Hepatocyte (in vitro differentiated cells): ENCODE measurements at places on chromosomes 2 and 18. TPM values are rescaled to one million over a fixed set of nuclear protein-coding genes. Genes with fewer than 3 reads are reported as not detected.

DNA sequence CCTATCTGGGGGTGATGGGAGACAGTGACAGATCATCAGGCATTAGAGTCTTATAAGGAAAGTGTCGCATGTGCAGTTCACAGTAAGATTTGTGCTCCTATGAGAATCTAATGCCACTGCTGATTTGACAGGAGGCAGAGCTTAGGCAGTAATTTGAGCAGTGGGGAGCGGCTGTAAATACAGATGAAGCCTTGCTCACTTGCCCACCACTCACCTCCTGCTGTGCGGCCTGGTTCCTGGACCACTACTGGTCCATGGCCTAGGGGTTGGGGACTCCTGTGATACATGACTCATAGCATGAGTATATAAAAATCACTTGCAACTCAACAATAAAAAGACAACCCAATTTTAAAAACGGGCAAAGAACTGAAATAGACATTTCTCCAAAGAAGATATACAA, 71.1 kb upstream of the ACAA2 start:
- DNase-seq: no peak

- no peak for DNase-seq
Measured at GRCh38 chr2:40700231-40700954, 248.5 kb upstream of the SLC8A1 start.

- DNase-seq: no peak
Measured at GRCh38 chr2:149188291-149188690, 142.1 kb upstream of the LYPD6 start.

GRCh38 chr2:10385933-10386773, 62.0 kb downstream of the ODC1 start:
- DNase-seq: no peak

GRCh38 chr2:38690499-38691420, 24.8 kb downstream of the GALM start:
- peak; percentile 71 for DNase-seq

DNA sequence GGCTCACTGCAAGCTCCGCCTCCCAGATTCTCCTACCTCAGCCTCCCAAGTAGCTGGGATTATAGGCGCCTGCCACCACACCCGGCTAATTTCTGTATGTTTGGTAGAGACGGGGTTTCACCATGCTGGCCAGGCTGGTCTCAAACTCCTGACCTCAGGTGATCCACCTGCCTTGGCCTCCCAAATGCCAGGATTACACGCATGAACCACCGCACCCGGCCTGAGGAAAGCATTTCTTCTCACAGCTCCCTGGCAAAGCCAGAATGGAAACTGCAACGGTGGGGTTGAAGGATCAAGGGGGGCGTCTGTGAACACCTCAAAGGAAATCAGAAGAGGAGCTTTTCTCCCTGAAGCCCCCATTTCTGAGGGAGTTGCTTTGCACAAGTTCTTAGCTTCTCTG, 11.2 kb upstream of the TEX51 start:
- no peak for DNase-seq

DNA sequence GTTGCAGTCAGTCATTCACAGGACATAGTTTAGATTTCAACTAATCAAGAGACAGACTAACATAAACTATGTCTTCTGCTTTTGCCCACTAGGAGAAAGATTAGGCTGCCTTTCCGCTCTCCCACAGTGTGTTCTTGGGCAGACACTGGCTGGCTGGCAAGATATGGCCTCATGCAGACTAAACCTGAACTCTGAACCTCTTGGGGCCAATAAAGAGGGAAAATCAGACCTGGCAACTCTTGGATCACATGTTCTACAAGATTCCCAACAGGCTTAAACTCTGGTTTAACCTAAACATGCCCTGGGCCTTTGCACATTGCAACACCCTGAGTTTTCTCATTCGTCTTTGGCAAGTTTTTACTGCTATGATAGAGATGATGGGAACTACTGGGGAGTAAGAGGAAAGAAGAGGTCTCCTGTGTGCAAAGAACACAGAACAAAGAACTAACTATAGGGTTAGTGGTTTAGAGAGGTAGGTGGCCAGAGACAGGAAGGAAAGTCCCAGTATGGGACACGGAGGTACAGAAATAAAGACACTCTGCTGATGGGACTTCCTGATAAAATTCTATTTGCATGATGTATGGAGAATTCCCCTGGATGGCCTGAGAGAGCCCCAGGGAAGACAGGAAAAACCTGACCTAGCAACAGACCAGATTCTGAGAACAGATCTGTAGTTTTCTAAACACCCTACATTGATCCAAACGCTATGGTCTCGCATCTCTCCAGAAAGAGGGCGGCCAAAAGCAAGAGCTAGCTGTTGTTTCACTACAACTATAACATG, 2.0 kb upstream of the ATRAID start:
- peak; percentile 63 for DNase-seq

DNA sequence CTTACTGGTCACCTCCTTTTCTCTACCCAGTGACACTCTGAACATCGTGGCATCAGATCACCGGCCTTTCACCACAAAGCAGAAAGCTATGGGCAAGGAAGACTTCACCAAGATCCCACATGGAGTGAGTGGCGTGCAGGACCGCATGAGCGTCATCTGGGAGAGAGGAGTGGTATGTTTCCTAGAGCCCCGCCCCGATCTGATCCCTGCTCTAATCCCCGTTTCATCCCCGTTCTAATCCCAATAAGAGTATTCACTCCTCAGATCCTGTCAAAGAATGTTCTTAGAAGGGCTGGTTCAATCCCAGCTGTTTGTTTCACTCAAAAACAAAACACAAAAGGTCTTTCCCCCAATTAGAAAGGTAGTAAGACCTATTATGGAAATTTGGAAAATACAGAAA, 30.4 kb upstream of the MAPRE3 start:
- DNase-seq: no peak

- no peak for DNase-seq
Measured at GRCh38 chr2:61677942-61678341, 139.8 kb upstream of the XPO1 start.

- DNase-seq: no peak
Measured at GRCh38 chr2:235847576-235847975, 320.6 kb downstream of the GBX2 start.

- DNase-seq: peak; percentile 46
Measured at GRCh38 chr18:11689669-11690565, 853 bp downstream of the GNAL start.

DNA sequence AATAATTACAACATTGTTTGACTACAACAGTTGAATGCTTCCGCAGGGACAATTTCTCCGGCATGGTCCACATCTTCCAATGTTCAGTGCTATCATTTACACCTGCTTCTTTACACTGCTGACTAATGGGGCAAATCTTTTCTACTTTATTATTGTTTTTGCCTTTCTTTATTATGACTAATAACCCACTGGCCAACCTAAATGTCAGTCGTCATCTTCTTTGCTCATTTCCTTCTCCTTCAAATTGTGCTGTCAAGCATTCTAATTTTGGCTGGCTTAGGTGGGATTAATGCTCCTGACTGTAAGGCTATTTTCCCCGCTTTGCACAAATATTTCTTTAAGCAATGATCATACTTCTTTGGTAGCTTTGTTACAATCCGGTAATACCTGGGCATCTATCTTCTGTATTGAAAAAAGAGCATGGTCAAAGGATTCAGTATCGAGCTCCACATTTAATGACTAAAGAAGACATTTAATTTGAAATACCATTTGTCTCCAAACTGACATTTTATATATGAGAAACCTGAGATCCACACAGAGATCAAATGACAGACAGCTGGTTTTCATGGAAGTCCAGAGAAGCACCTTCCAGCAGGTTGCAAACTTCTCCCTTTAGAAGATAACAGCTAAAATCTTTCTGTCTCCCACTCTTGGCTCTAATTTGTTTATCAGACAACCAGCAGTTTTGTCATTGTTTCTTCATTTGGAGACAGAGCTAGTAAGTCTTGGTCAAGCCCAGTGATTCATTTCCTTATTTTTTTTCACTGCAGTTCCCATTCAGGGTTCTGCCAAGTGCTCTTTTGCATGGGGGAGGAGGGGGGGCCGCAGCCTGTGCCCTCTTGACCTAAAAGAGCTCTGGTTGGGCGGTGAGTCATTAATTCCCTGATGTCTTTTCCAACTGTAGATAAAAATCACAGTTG, 132.9 kb downstream of the SOCS6 start:
- DNase-seq: peak; percentile 70

DNA sequence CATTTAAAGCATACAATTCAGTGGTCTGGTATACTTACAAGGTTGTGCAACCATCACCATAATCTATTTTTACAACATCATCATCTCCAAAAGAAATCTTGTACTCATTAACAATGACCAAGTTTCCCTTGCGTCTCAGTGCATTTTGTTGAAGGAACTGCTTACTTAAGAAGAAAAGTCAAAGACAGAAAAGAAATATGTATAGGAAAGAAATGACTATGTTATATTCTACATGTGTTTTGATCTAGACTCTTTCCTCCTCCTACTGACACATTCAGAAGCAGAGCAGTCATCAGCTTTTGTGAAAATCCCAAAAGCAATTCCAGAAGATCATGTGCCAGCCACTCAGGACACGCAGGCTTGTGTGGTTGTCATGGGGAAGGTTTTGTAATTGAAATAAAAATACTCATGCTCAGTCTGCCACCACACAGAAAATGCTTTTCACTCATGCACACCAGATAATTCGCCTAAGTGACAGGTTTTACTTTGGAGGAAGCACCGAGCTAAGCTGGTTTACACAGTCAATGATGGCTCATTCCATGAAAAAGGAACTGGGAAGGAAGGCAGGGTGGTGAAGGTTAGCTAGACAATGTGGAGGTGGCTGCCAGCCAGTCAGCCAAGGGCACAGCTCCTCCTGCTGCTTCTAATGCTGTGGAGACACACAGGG, 158.5 kb upstream of the REV1 start:
- DNase-seq: no peak

DNA sequence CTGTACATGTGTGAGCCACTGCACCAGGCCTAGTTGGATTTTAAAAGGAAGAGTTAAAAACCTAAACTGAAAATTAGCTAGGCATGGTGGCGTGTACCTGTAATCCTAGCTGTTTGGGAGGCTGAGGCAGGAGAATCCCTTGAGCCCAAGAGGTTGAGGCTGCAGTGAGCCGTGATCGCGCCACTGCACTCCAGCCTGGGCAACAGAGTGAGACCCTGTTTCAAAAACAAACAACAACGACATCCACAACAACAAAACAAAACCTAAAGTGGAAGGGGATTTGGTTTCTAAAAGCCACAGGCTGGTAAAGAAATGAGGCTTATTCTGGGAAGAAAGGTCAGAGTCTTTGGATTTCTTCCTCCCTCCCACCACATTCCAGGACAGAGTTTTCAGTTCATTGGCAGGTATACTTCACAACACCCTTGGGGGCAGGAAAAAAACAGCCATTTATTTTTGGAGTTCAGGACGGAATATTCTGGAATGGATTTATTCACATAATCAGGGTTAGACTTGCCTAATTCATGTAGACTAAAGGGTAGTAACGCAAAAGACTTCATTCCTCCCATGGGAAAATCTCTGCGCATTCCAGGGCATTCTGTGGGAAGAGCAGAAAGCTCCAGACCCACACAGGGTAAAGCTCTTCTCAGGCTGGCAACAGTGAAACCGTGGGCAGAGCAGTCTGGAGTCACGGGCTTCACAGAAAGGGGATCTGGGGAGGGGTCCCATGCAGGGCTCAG, 34.9 kb downstream of the TEX44 start:
- DNase-seq: no peak

DNA sequence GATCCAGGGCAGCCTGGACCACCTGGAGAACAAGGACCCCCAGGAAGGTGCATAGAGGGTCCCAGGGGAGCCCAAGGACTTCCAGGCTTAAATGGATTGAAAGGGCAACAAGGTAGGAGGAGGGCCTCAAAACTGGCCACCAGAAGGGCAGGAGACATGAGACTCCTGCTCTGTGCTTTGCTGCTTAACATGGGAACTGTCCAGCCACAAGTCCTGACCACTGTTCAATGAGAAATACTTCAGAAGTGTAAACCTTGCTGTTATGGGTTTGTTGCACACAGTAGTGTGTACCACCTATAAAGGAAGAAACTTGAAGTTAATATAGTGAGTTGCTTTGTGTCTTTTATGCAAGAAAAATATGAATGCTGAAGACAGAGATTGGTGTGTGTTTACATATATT, 44.2 kb upstream of the MFF start:
- peak; percentile 11 for DNase-seq

GRCh38 chr2:162317861-162318327, 590 bp downstream of the IFIH1 start:
- peak; percentile 47 for DNase-seq

DNA sequence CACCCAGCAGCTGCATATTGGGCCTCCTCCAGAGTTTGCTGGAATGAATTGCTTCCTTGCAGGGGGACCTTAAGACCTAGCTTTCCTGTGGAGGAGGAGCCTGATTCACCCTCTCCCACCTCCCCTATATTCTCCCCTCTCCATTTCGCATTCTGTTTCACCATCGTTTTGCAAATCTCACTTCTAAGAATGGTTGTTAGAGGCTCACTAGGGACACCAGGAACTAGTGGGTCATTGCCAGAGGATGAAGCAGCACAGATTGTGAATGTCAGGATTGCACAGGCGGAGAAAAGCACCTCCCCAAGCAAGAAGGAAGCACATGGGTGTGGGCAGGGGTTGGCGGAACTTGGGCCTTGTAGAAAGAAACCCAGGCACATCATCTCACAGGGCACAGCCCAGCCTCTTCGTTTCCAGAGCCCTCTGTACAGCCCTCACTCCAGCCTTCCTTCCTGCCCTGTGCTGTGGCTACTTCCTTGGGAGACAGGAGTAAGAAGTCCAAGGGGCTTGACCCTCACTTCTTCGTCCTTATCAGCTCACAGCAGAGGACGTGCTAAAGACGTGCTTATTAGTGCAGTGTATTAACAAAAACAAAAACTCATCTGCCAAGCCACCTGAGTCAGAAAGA, 63.4 kb downstream of the TACR1 start:
- no peak for DNase-seq

DNA sequence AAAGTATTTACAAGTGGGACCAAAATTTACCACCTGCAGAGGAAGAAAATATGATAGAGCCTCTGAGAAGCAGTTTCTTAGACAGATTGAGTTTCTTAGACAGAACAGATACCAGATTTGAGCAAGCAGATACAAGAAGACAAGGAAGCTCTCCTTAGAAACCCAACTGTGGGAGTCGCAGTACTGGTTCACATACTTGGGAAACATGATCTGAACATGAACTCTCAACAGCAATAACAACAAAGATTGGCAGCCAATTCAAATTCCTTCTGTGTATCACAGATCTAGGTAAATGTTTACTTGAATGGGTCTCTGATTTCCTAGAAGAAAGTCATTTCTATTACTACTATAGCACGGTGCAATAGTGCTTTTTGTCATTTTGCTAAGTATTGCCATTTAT, 82.1 kb downstream of the OLA1 start:
- DNase-seq: no peak

- DNase-seq: peak; percentile 40
Measured at GRCh38 chr18:46324087-46324955, 220.1 kb downstream of the HAUS1 start.

Gene RBM45
- 4.3 and 8.3 TPM in 2 replicates for polyA plus RNA-seq

Gene ANKRD30B
- polyA plus RNA-seq: not detected in 2 replicates

Gene CD8B2
- polyA plus RNA-seq: 0.47 TPM in 1 of 2 replicates, not detected in the other

Gene IL1R2
- 5.8 and 11.4 TPM in 2 replicates for polyA plus RNA-seq

Gene UGT1A4
- not detected in 2 replicates for polyA plus RNA-seq

Gene IL18R1
- polyA plus RNA-seq: 17.1 and 19.7 TPM in 2 replicates
